ENCODE measurements at places on chromosomes 5 and 9.

- no peak for DNase-seq
These were observed 6.9 kb upstream of the LTC4S start for GRCh38 chr5:179786861-179787260.

- DNase-seq: no peak
These were observed 129.0 kb upstream of the ALDH1B1 start for GRCh38 chr9:38263532-38263931.

DNA sequence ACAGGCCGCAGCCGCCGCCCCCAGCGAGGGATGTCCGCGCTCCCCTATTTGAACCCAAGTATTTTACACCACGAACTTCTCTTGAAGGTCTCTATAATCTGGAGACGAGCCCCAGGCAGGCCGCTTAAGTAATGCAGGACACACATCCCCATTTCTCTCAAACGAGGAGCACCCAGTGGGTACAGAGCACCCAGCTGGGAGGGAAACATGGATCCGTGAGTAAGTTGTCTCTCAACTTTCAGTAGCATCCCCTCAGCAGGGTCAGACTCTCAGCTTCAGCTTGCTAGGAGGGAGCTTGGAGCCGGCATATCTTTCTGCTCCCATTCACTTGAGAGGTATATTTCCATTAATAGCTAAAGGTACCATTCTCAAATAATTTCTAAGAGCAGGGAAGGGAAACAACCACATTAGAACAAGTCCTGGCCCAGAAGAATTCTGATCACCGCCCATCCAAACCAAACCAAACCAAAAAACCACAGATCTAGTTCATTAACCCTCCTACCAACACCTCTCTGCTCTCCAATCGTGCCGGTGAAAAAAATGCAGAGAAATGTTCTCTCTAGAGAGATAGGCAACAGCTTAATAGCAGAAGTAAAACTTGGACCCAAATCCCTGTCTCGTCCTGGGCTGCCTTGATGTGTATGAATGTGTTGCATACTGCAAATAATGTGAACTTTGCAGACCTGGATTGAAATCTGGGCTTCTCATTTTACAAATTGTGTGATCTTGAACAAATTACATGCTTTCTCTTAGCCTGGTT, 910 bp downstream of the TDRD7 start:
- DNase-seq: no peak

- no peak for DNase-seq
These were observed 47.7 kb downstream of the SH3TC2 start for GRCh38 chr5:149015126-149015525.

- no peak for DNase-seq
These were observed 20.7 kb downstream of the ZNF462 start for GRCh38 chr9:106883626-106884190.

DNA sequence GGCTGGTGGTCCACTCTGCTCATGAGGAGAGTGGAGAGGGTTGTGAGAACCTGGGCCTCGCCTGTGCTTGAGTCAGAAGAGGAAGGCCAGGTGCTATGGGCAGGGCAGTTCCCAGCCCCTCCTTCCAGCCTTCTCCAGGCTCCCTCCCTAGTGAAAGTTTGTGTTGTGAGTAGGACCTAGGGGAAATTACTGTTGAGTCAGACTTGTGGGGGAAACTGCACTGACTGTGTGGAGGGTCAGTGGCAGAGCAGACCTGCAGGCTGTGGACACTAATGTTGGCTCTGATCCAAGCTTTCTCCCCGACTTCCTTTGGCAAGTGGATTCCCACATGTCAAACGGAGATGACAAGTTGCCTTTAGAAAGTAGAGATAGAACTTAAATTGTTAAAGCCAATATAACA, 102.6 kb downstream of the ARHGAP26 start:
- no peak for DNase-seq

- no peak for DNase-seq
These were observed 159.4 kb downstream of the KDM4C start for GRCh38 chr9:6917162-6917561.
